Activated T-helper 2 cell treated with anti-CD3 and anti-CD28 coated beads, Interferon-gamma antibody, Interleukin-2, Interleukin-4, amounts not matched to agents 10 μg/mL and 5 μg/mL and 100 μg/mL, durations not matched to agents 14 hours and 24 hours and 36 hours (primary cell): ENCODE measurements at places on chromosomes 2 and 18.
A peak's percentile ranks its signal among the peaks of the same experiment; 100 is the strongest.

GRCh38 chr18:76264198-76264875 is 230.7 kb downstream of the ZNF516 start:
- H3K4me1 ChIP-seq = no peaks in the 10 kb centered on the region
- no peaks in the 10 kb centered on the region for H3K27me3 ChIP-seq
- no peak overlapping the region for H3K4me3 ChIP-seq
- no peaks in the 10 kb centered on the region for H3K36me3 ChIP-seq
- no peak overlapping the region for H3K27ac ChIP-seq

- H3K4me1 ChIP-seq = no peaks in the 10 kb centered on the region
- peaks cover 2% of the 10 kb centered on the region for H3K27me3 ChIP-seq
- DNase-seq = no peak
These were observed 297.6 kb upstream of the SKOR2 start for GRCh38 chr18:47549021-47549540.

- no peak overlapping the region for H3K27ac ChIP-seq
- no peaks in the 10 kb centered on the region for H3K4me1 ChIP-seq
- no peak overlapping the region for H3K4me3 ChIP-seq
These were observed 246.2 kb upstream of the STON1 start for GRCh38 chr2:48283586-48284269.

DNA sequence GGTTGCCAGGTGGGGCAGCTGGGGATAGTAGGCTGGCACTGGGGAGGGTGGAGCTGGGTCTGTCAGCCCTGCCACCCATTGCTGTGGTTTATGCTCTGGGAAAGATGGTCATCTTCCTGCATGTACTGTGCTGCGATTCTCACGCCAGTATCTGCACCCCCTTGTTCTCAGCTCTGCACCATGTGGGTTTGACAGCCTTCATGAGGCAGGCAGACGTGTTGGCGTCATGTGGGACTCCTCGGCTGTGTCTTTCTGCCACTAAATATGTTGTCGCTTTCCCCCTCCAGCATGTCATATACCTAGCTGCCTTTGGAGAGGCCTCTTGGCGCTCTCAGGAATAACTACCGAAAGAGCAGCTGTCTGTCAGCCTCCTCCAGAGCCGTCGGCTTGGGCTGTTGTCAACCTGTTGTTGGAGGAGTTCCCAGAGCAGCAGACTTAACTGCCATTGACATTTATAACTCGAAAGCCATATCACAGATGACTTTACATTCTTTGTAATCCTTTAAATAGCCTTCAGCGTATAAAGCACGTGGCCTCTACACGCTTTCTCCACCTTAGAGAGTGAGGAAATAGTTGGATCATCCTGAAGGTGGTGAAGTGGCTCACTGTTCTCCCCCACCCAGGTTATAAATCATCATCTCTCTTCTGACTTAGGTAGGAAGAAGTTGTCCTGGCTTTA is 80.4 kb upstream of the MGAT5 start:
- H3K4me1 ChIP-seq = peaks cover 4% of the 10 kb centered on the region
- peaks cover 3% of the 10 kb centered on the region for H3K27me3 ChIP-seq
- H3K27ac ChIP-seq = no peak overlapping the region
- no peaks in the 10 kb centered on the region for H3K36me3 ChIP-seq
- DNase-seq = no peak
- no peak overlapping the region for H3K4me3 ChIP-seq

DNA sequence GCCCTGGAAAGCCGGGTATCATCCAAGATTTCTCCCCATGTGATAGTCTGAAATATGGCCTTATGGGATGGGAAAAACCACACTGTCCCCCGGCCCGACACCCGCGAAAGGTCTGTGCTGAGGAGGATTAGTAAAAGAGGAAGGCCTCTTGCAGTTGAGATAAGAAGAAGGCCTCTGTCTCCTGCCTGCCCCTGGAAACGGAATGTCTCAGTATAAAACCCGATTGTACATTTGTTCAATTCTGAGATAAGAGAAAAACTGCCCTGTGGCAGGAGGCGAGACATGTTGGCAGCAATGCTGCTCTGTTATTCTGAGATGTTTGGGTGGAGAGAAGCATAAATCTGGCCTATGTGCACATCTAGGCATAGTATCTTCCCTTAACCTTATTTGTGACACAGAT is 26.8 kb downstream of the RUFY4 start:
- peaks cover 44% of the 10 kb centered on the region for H3K27me3 ChIP-seq
- no peaks in the 10 kb centered on the region for H3K36me3 ChIP-seq
- no peak for DNase-seq

DNA sequence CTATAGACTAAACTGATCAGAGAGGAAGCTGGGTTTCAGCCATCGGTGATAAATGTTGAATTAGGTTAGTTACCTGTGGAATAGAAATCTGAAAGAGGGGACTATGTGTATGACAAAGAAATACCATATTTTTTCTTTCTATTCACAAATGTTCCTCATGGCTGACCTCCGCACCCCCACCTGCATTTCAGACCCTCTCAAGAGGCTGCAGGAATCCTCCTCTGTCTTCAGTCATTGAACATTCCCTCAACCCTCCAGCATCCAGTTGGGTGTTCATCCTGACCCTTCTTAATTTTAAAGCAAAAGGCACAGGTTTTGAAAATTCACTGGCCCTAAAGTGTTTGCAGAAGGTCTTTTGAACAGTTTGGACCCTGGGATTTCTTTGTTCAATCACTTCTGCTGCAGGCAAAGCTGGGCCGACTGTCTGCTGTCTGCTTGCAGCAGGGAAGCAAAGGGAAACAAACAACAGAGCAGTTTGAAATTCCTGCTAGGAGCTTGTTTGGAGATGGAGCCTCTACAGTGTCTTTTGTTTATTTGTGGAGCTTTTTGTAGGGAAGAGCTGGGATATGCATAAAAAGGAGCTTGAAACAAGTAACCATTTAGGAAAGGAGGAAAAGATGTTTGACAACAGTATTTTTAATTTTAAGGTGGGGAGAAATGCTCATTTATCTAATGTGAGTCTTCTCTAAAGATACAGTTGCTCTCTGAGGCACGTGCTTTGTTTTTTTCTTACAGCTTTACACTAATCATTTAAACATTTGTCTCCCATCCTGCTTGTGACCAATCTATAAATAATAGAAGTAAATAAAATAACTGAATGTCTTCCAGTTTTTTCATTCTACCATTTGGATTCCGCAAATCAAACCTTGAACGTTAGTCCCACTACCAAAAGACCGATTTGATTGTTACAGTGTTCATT is 213.3 kb upstream of the MMADHC start:
- no peak overlapping the region for H3K27ac ChIP-seq
- H3K4me1 ChIP-seq = no peaks in the 10 kb centered on the region

GRCh38 chr2:208488686-208489564 is 82.3 kb downstream of the PTH2R start:
- no peak for DNase-seq
- H3K36me3 ChIP-seq = no peaks in the 10 kb centered on the region
- H3K27ac ChIP-seq = no peak overlapping the region
- H3K27me3 ChIP-seq = no peaks in the 10 kb centered on the region
- H3K4me3 ChIP-seq = no peak overlapping the region
- H3K4me1 ChIP-seq = no peaks in the 10 kb centered on the region

GRCh38 chr2:54725343-54726099 is 2.1 kb downstream of the EML6 start:
- H3K4me1 ChIP-seq = peaks cover 17% of the 10 kb centered on the region
- H3K36me3 ChIP-seq = peaks cover 3% of the 10 kb centered on the region
- no peak for DNase-seq
- H3K27me3 ChIP-seq = peaks cover 69% of the 10 kb centered on the region
- peak overlapping the region; percentile 77 for H3K4me3 ChIP-seq
- H3K27ac ChIP-seq = no peak overlapping the region

DNA sequence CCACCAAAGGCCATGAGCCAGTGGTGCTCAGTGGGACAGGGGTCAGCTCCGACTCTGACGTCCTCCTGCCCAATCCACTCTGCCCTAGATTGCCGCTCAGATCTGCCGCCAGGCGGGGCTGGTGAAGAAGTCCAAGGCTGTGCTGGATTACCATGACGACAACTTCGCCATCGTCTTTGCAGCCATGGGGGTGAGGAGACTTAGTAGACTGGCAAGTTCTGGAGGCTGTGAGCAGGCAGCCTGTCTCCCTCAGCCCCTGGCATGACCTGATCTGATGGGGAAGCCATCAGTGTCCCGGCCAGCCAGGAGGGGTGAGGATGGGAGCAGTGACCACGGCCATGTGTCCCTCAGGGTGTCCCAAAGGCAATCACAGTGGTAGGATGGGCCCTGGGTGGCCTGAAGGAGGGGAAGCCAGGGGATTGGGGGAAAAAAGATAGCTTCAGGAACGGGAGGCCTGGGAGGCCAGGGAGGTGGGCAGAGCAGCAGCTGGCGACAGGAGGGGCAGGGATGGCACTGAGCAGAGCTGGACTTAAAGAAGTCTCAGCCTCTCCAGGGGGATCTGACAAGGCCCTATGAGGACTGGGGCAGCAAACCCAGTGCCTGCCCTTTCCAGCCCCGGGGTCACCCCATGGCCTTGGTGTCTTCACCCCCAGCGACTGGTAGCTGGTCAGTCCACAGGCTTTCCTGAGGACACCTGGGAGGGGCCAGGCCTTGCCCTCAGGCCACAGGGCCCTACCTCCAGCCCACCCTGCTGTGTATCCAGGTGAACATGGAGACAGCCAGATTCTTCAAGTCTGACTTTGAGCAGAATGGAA is 17.4 kb upstream of the ANKRD53 start:
- H3K4me3 ChIP-seq = no peak overlapping the region
- H3K36me3 ChIP-seq = no peaks in the 10 kb centered on the region
- peaks cover 24% of the 10 kb centered on the region for H3K27me3 ChIP-seq
- no peak overlapping the region for H3K27ac ChIP-seq

DNA sequence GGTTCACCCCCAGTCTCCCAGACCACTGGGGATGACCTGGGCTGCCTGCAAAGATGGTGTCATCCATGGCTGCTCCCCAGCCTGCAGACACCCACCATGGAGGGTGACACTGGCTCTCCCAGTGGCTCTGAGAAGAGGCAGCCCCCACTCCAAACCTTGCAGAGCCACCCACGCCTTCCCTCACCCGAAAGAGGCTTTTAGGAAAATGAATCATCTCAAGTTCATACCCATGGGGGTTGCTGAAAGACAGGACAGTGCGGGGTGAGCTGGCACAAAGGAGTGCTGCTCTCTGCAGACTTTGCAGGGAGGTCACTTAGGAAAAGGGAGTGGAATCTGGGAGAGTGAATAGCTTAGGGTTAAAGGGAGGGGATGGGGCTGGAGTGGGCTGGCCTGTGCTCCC is 36.4 kb downstream of the MPHOSPH10 start:
- no peak overlapping the region for H3K4me3 ChIP-seq
- no peak overlapping the region for H3K27ac ChIP-seq
- H3K27me3 ChIP-seq = peaks cover 10% of the 10 kb centered on the region
- H3K36me3 ChIP-seq = no peaks in the 10 kb centered on the region
- DNase-seq = no peak
- no peaks in the 10 kb centered on the region for H3K4me1 ChIP-seq

GRCh38 chr2:3536682-3537632 is 17.6 kb upstream of the ADI1 start:
- peaks cover 16% of the 10 kb centered on the region for H3K36me3 ChIP-seq
- H3K4me1 ChIP-seq = peaks cover 2% of the 10 kb centered on the region
- no peaks in the 10 kb centered on the region for H3K27me3 ChIP-seq
- H3K4me3 ChIP-seq = peak overlapping the region; percentile 75
- H3K27ac ChIP-seq = peak overlapping the region; percentile 69

- no peak overlapping the region for H3K4me3 ChIP-seq
- H3K27ac ChIP-seq = no peak overlapping the region
- H3K27me3 ChIP-seq = no peaks in the 10 kb centered on the region
- no peaks in the 10 kb centered on the region for H3K4me1 ChIP-seq
These were observed 78.3 kb downstream of the EDAR start for GRCh38 chr2:108910541-108911396.

GRCh38 chr2:68559692-68560091 is 83.7 kb upstream of the PROKR1 start:
- no peaks in the 10 kb centered on the region for H3K27me3 ChIP-seq
- no peak overlapping the region for H3K4me3 ChIP-seq
- H3K4me1 ChIP-seq = peaks cover 10% of the 10 kb centered on the region
- H3K36me3 ChIP-seq = no peaks in the 10 kb centered on the region
- no peak overlapping the region for H3K27ac ChIP-seq
- no peak for DNase-seq

GRCh38 chr2:237280939-237281338 is 133.0 kb downstream of the COL6A3 start:
- no peak for DNase-seq
- no peak overlapping the region for H3K27ac ChIP-seq
- H3K27me3 ChIP-seq = peaks cover 7% of the 10 kb centered on the region
- H3K4me1 ChIP-seq = no peaks in the 10 kb centered on the region
- H3K4me3 ChIP-seq = no peak overlapping the region

GRCh38 chr2:237742614-237743013 is 56.0 kb upstream of the RBM44 start:
- peak overlapping the region; percentile 70 for H3K27ac ChIP-seq
- no peak for DNase-seq
- H3K36me3 ChIP-seq = peaks cover 50% of the 10 kb centered on the region

DNA sequence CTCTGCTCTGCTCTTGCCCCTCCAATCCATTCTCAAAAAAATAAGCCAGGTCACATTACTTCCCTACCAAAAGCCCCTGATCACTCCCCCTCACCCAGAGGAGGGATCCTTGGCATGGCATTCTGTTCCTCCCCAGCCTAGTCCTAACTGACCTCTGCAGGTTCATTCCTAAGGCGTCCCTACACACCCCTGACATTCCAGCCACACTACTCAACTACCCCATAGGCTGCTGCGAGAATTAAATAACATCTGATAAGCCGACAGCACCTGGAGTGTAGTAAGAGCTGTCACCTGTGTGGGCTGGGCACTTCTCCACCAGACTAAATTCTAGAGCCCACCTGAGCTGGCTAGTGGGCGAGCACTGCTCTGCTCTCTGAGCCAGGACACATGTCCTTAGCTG is 44.7 kb upstream of the SLC1A4 start:
- peak overlapping the region; percentile 51 for H3K27ac ChIP-seq
- no peaks in the 10 kb centered on the region for H3K27me3 ChIP-seq
- no peak overlapping the region for H3K4me3 ChIP-seq
- peaks cover 65% of the 10 kb centered on the region for H3K4me1 ChIP-seq
- no peak for DNase-seq

DNA sequence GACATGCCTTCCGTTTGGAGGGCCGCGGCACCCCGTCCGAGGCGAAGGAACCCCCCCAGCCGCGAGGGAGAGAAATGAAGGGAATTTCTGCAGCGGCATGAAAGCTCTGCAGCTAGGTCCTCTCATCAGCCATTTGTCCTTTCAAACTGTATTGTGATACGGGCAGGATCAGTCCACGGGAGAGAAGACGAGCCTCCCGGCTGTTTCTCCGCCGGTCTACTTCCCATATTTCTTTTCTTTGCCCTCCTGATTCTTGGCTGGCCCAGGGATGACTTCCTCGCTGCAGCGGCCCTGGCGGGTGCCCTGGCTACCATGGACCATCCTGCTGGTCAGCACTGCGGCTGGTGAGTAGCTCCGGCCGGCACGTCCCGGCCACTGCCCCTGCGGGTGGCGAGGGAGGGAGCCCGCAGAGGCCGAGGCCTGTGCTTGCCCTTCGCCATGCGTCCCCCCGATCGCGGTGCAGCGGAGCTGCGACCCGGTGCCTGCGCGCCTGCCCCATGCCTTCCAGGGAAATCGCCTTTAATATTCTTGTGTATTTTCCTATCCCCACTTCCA is 1.2 kb downstream of the BMPR2 start:
- peaks cover 5% of the 10 kb centered on the region for H3K36me3 ChIP-seq
- H3K4me1 ChIP-seq = peaks cover 30% of the 10 kb centered on the region

GRCh38 chr18:32439241-32439640 is 31.4 kb downstream of the GAREM1 start:
- no peaks in the 10 kb centered on the region for H3K4me1 ChIP-seq
- H3K4me3 ChIP-seq = no peak overlapping the region
- DNase-seq = no peak
- peaks cover 27% of the 10 kb centered on the region for H3K27me3 ChIP-seq

- H3K36me3 ChIP-seq = no peaks in the 10 kb centered on the region
- H3K27ac ChIP-seq = no peak overlapping the region
- no peaks in the 10 kb centered on the region for H3K4me1 ChIP-seq
These were observed 49.1 kb downstream of the KCNIP3 start for GRCh38 chr2:95346231-95346737.
